ENCODE measurements at places on chromosomes 11 and 22. TPM values are rescaled to one million over a fixed set of nuclear protein-coding genes. Genes with fewer than 3 reads are reported as not detected.

DNA sequence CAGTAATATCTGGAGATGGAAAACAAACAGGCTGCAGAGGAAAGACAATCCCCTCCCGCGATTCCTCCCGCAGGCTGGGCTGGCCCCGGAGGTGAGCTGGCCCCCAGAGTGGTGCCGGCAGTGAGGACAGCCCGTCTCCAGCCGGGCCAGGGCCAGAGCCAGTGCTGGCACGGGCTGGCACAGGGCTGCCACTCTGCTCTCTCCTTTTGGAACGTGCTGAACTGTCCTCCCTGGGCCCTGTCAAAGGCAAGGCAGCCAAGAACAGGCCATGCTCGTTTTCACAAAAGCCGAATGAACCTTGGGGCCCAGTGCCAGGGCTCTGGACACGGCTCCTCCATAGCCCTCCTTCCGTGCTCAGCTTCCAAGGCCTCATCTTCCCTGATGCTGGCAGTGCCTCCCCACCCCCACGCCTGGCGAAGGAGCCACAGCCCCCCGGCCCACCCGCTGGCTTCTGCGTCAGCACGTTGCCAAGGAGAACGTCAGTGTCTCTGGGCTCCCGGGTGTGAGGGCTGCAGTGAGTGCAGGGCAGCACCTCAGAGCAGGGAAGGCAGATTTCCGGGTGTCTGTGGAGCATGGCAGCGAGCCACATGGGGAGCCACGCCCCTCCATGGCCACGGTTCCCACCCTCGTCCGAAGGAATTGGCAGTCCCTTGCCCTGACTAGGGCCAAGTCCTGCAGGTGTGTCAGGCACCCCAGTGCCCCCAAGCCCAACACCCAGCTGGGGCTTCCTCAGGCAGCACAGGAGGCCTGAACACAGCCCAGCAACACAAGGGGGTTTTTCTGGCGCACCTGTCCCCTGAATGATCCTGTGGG lies 28.6 kb downstream of the GNAZ start:
- no peak overlapping the region for H3K27ac ChIP-seq
- no peaks in the 10 kb centered on the region for H3K4me1 ChIP-seq
- no peak for DNase-seq
- H3K27me3 ChIP-seq, result no peaks in the 10 kb centered on the region

GRCh38 chr11:66904981-66905521 lies 48.2 kb downstream of the LRFN4 start:
- no peak overlapping the region for H3K4me3 ChIP-seq
- no peaks in the 10 kb centered on the region for H3K36me3 ChIP-seq
- no peak overlapping the region for H3K27ac ChIP-seq

- H3K4me3 ChIP-seq, result no peak overlapping the region
- no peaks in the 10 kb centered on the region for H3K27me3 ChIP-seq
- no peaks in the 10 kb centered on the region for H3K4me1 ChIP-seq
- DNase-seq, result no peak
- H3K27ac ChIP-seq, result no peak overlapping the region
Measured at GRCh38 chr22:17352798-17353197, 16.5 kb upstream of the CECR2 start.

KRTAP5-10 gene
- 0.75 TPM for polyA plus RNA-seq

DNA sequence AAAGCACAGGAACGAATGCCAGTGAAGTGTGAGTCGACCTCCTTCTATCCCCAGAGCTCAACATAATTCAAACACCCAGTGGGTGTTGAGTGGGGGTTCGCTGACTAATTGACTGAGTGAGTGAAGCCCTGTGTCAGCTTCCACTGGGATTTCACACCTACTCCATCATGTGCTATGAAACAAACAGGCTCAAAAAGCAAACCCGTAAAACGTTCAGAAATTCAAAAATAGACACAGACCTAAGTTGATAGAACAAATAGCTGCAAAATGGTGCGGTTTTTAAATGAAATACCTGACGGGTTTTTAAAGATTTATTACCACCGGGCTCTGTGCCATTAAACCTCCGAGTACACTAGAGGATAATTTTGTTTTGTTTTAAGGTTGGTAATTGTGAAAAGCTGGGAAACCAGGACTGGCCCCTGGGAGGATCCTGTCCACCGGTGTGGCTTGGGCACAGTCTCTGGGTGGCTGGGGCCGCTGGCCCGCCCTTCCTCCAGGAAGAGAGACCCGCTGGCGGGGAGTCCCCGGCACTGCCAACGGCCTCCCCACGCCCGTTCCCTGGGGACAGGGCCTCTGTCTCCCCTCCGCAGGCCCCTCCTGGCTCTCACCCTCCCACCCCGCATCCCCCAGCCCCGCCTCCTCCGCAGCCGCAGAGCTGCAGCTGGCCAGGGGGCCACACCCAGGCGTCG lies 13.6 kb downstream of the KCNJ5 start:
- H3K27ac ChIP-seq, result no peak overlapping the region
- peak overlapping the region; percentile 97 for H3K4me3 ChIP-seq
- H3K4me1 ChIP-seq, result no peaks in the 10 kb centered on the region
- no peaks in the 10 kb centered on the region for H3K27me3 ChIP-seq

HTR3A gene
- polyA plus RNA-seq, result 0.20 TPM

FXYD6 gene
- polyA plus RNA-seq, result 14.5 TPM

DNA sequence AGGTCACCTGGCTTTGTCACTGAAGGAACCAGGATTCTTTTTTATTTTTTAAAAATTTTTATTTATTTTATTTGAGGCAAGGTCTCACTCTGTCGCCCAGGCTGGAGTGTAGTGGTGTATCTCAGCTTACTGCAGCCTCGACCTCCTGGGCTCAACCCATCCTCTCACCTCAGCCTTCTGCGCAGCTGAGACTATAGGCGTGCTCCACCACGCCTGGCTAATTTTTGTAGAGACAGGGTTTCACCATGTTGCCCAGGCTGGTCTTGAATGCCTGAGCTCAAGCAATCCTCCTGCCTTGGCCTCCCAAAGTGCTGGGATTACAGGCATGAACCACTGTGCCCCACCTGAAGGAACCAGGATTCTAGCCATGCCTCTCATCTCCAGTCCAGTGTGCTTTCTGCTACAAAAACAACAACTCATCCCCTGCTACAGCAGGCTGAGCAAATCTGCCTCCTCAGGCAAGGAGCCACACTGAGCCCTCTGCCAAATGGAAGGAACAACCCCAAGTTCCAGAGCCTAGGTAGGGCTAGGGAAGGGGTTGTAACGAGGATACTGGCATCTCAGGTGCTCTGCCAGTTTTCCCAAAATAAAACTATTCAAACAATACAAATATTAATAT lies 2.6 kb upstream of the PEX26 start:
- H3K4me3 ChIP-seq, result no peak overlapping the region
- no peaks in the 10 kb centered on the region for H3K36me3 ChIP-seq
- H3K27me3 ChIP-seq, result no peaks in the 10 kb centered on the region
- H3K27ac ChIP-seq, result no peak overlapping the region
- no peaks in the 10 kb centered on the region for H3K4me1 ChIP-seq

GP1BB gene
- polyA plus RNA-seq, result 29.7 TPM
